Peyer's patch (tissue), 4 donors: ENCODE measurements at places on chromosomes 12 and 14. TPM values are rescaled to one million over a fixed set of nuclear protein-coding genes. Genes with fewer than 3 reads are reported as not detected.

The PIWIL1 gene
- not detected for total RNA-seq

The COX8C gene
- not detected for total RNA-seq

The GPD1 gene
- total RNA-seq = 41.3 TPM

DNA sequence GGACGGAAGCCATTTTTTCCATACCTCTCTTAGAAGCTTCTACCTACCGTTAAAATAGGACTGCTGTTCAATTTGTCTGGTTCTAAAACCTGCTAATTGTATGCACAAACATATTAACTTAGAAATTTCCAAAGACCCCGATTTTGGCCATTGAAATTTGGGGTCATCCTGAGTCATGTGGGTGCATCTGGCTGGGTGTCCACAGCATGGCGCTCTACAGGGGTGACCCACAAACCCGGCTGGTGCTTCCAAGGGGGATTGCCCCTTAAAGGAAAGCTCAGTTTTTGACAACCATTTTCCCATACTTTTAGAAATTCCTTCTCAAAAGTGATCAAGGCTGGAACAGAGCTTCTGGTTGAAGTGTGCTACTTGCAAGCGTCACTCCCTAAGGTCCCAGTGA lies 83.9 kb upstream of the EIF5 start:
- no peaks in the 10 kb centered on the region for H3K27me3 ChIP-seq
- H3K4me1 ChIP-seq = no peaks in the 10 kb centered on the region
- H3K36me3 ChIP-seq = no peaks in the 10 kb centered on the region
- H3K27ac ChIP-seq = no peak overlapping the region

The CATSPERB gene
- total RNA-seq = 11.6 TPM
